Amniotic stem cell (primary cell): ENCODE measurements at places on chromosomes 5 and 9.
A peak's percentile ranks its signal among the peaks of the same experiment; 100 is the strongest.

DNA sequence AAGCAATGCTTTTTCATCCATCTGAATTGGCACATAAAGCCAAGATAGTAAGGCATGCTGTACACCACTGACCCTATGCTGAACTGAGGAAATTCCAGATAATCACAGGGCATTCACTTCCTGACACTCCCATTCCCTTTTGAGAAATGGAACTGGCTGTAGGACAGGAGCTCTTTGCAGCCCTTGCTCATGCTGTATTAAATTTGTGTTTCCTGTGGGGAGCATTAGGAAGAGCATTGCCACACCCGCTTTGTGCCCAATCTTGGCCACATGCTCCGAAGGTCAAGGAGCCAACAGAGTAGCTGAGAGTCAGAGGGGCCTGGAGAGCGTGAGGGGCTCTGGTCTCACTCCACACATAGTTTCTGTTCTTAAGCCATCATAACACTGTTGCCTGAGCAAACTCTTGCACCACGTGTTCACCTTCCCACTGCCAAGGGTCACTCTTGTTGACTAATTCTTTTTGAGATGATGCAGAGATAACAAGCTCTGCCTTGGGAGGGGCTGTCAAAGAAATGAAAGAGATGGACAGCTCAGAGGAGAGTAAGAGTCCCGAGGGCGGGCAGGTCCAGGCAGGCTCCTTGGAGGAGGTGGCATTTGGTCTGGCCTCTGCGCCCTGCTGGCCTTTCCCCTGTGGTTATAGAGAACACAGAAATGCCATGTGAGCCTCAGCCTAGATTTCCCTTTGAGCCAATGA lies 31.7 kb upstream of the ARAP3 start:
- DNase-seq = no peak

- DNase-seq = no peak
These were observed 295.8 kb downstream of the MLLT3 start for GRCh38 chr9:20326516-20326915.

- no peak for DNase-seq
These were observed 88.4 kb downstream of the SEMA4D start for GRCh38 chr9:89409466-89409865.

DNA sequence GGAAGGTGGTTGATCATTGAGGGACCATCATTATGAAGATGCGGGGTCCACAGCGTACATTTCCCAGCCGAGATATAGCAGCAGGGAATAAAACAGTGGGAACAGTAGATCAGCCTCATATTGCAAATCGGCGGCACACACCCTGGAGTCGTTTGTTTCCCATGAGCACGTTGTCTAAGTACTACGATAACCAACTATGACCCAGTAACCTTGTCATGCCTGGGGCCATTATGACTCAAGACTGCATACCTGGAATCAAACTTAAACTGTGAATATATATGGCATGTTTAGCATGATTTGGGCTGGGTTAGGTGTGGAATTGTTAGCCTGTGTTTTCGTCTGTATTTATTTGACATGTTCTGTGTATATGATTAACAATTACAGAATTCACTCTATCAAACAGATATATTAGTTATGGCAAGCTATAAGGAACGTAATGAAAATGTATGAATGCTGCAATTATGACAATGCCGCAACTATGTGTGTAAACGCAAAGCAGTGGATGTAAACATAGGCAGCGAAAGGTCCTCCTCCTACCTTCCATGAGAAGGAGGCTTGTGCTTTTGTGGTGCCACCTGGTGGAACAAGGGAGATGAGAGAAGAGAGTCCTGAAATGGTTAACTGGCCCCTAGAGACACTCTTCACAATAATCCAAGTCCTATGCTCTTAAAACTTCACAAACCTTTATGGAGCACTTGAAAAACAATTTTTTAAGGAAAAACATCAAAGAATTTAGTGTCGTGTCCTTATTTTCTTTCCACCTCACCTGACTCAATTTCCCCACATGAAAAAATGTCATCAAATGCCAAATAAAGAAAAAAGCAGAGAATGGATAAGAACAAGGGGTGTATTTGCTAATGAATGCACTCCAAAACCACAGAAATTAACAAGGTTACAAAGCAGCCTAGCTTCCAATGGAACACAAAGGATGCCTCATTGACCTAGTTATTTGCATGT lies 47.1 kb downstream of the SEMA5A start:
- DNase-seq = no peak

- no peak for DNase-seq
These were observed 5.6 kb downstream of the EDF1 start for GRCh38 chr9:136860529-136860928.

GRCh38 chr5:10460252-10460906 lies 18.7 kb downstream of the ROPN1L start:
- no peak for DNase-seq

- no peak for DNase-seq
These were observed 212.2 kb downstream of the C9orf50 start for GRCh38 chr9:129408535-129409215.

DNA sequence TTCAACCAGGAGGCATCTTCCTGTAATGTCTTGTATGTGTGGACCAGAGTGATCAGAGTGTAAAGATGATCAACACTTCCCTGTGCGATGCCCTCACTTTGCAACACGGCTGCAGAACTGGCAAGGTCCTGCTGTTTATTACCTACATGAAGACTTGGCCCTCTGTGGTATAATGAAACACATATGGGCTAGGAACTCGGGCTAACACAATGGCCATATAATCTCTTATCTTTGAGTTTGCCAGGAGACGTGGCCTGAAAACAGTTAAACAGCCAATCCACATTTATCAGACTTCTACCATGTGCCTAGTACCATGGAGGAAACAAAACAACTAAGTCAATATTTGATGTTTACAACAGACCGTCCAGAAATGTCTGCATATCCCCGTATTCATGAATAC lies 145.5 kb downstream of the ZNF462 start:
- DNase-seq = no peak

DNA sequence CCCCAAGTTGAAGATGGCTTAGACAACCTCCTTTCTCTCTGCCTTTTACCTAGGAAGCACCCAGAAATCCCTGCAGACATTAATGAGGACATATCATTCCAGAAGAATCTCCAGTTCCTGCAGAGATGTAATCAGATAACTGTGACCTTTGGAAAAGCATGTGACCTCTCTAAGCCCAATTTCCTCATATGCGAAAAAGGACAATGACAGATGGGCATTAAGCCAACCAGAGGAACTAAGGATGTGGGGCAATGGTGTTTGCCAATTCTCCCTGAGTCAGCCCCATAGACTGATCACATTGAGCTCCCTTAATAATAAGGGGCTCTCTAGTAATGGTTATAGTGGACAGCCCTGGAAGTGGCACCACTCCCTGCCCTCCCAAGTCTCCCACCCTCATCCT lies 10.1 kb upstream of the FOXI1 start:
- no peak for DNase-seq

DNA sequence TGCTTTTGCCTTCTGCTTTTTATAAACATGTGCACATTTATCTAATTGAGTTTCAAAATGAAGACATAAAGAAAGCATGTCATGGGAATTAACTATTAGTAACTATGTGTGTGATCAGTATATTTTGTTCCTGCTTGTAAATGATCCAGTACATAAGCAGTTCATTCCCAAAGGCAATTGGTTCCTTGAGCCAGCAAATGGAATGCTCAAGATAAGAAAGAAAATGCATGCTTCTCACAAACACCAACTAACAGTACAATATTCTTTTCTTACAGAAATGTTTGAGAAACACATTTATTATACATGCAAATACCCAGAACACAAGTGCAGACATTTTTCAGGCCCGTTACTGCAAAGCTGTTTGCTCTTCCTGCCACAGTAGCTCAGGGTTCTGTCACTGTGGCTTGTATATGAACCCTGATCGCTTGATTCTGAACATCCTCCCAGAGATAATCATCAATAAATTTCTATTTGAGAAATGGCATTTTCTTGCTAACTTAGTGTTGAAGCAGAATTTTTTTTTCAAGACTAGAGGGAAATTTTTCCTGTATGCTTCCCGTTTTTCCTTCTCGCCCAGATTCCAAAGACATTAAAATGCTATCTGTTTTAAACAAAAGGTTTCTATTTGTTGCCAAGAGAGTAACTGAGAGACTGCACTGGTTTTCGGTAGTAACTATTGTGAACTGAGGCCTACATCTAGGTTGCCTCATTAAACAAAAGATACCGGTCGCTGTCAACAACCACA lies 1.9 kb downstream of the GNAQ start:
- DNase-seq = no peak

- no peak for DNase-seq
These were observed 8.8 kb downstream of the CSNK1G3 start for GRCh38 chr5:123520677-123521247.

DNA sequence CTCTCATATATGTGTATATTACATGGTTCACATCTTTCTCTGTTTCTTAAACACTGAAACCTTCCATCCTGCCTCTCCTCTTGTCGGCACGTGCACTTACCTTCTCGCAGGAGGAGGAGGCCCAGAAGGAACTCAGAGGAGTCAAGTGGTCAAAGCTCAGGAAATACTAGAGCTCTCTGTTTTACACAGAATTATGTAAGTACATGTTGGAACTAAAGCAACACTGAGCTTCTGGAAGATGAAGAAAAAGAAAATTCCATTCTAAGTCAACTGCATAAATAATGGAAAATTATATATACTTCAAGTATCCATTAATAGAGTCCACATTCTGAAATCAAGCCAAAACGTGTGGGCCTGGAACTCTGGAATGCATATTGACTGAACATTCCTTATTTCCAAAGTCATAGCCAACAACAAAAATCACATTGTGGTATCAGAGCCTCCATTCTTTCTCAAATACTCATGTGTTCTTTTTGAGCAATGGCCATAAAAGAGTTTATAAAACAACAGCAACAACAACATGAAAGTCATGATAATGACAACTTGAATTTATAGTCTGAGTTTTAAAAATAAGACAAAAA lies 121.5 kb upstream of the RAI14 start:
- DNase-seq = peak; percentile 65

DNA sequence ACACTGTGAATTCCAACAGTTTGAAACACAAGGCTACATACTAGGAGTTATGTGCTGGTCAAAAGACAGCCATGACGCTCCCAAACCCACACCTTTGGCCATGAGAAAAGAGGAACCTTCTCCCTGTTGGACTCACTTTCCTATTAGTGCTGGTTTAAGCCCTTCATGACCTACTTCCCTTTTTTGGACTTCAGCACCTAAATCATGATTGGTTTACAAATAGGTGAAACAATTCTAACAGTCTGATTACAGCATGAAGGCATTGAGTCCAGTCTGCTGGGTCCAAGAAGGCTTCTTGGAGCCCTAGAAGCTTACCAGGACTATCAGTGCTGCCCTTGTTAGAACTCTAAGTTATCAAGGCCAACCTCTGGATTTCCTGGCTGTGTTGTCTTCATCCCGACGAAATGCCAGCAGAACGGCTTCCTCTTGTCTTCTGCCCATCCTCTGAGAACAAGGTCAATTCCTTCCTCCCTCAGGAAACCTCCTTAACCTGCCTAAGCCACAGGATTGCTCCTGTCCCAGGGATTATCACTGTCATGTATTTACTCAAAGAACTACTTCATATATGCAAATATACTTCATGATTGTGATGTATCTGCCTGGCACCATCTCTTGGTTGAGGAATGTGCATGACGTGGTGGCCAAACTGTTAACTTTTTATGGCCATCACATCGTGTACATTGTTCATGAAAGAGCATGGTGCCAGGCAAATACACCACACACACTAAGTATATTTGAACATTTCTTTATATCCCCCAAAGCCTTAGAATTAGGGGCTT lies 83.6 kb downstream of the ANKH start:
- no peak for DNase-seq

- no peak for DNase-seq
These were observed 336.8 kb upstream of the RFX3 start for GRCh38 chr9:3862561-3862960.

- no peak for DNase-seq
These were observed 830.9 kb downstream of the MAT2B start for GRCh38 chr5:164336276-164336675.

- no peak for DNase-seq
These were observed 984.4 kb upstream of the WWC1 start for GRCh38 chr5:167307042-167307441.
